ENCODE measurements at places on chromosomes 3 and 15.

DNA sequence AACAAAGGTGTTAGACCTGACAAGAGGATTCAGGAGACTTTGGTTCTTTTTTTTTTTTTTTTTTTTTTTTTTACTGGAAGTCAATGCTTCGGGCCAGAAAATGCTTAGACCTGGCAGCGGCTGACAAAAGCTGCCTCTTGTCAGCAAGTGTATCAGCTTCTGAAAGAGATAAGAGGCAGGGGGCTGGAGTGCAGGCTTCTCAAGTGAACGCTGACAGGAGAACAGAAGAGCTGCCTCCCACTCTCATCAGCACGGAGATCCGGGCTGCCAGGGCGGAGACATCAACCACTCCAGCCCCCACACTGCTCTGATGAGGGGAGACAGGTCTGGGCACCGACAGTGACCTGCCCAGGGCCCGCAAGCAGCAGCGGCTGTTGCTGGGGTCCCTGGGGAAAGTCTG, 9.4 kb upstream of the SCN5A start:
- DNase-seq, result no peak

DNA sequence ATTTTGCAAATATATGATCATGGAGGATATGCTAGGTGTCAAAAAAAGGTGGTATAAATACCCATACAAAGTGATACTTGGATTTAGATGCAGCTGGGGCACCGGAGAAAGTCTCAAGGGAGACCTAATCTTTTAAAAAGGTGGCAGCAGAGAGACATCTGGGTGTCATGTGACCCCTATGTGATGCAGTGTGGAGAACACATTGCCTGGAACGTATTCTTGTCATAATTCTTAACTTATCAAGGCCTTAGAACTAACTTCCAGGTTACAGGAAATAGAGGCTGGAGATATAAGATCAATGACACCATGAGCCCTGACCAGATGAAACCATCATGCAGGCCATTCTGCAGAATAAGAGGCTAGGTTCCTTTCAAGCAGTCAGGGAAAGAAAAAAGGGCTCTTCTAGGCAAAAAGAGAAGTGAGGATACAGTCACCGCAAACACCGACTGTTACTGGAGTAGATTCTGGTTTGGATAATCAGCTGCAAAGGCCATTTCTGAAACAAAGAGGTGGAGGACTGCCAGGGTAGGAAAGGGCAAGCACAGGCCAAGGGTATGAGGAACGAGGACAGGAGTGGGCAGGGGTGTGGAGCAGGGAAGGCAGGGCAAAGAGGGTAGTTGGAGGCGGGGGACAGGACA, 100.6 kb downstream of the OXNAD1 start:
- DNase-seq, result no peak

GRCh38 chr3:150787741-150788370, 24.9 kb upstream of the SIAH2 start:
- peak; percentile 64 for DNase-seq

GRCh38 chr3:71218508-71218907, 365.0 kb downstream of the FOXP1 start:
- DNase-seq, result no peak

- DNase-seq, result no peak
Observed at GRCh38 chr3:69819282-69819681, 80.0 kb downstream of the MITF start.
